Right ventricle myocardium inferior (tissue), 1 donor: ENCODE measurements at places on chromosomes 1 and 21. TPM values are rescaled to one million over a fixed set of nuclear protein-coding genes. Genes with fewer than 3 reads are reported as not detected.

Gene NGF
- 4.9 TPM for total RNA-seq

Gene APCS
- not detected for total RNA-seq

Gene HTR1D
- 0.11 TPM for total RNA-seq

Gene NCAM2
- 5.4 TPM for total RNA-seq

Gene LORICRIN
- not detected for total RNA-seq

Gene GNAT2
- total RNA-seq: not detected

Gene SLC26A9
- total RNA-seq: 25.4 TPM

Gene CD48
- 2.0 TPM for total RNA-seq

Gene TMEM82
- total RNA-seq: not detected

Gene PLD5
- not detected for total RNA-seq

Gene C1QA
- 124 TPM for total RNA-seq

Gene C1orf115
- 22.4 TPM for total RNA-seq

Gene OR2L3
- not detected for total RNA-seq

Gene KRTAP10-9
- not detected for total RNA-seq

Gene FCGR3B
- total RNA-seq: 4.8 TPM

Gene CLDN19
- total RNA-seq: not detected

Gene GJC2
- 1.6 TPM for total RNA-seq

Gene MPL
- total RNA-seq: 0.73 TPM

Gene WLS
- 97.2 TPM for total RNA-seq

Gene PSEN2
- 24.2 TPM for total RNA-seq

Gene SELL
- 1.1 TPM for total RNA-seq

Gene PRRX1
- total RNA-seq: 46.3 TPM

Gene NES
- total RNA-seq: 131 TPM

Gene SPATA17
- total RNA-seq: 1.1 TPM

Gene MARK1
- total RNA-seq: 17.3 TPM

Gene CR1
- total RNA-seq: 2.9 TPM

Gene NVL
- 8.3 TPM for total RNA-seq

Gene PALMD
- 122 TPM for total RNA-seq

Gene PLA2G2F
- total RNA-seq: not detected

Gene GSTM1
- total RNA-seq: not detected

Gene STPG1
- 6.8 TPM for total RNA-seq

Gene SLC6A17
- total RNA-seq: not detected
